ENCODE measurements at places on chromosomes 7 and 10.

DNA sequence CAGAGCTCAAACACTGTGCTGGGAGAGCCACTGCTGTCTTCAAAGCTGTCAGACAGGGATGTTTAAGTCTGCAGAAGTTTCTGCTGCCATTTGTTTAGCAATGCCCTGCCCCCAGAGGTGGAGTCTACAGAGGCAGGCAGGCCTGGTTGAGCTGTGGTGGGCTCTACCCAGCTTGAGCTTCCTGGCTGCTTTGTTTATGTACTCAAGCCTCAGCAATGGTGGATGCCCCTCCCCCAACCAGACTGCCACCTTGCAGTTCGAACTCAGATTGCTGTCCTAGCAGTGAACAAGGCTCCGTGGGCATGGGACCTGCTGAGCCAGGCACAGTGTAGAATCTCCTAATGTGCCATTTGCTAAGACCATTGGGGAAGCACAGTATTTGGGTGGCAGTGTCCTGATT, 4.6 kb upstream of the CYP2C19 start:
- no peak for DNase-seq

DNA sequence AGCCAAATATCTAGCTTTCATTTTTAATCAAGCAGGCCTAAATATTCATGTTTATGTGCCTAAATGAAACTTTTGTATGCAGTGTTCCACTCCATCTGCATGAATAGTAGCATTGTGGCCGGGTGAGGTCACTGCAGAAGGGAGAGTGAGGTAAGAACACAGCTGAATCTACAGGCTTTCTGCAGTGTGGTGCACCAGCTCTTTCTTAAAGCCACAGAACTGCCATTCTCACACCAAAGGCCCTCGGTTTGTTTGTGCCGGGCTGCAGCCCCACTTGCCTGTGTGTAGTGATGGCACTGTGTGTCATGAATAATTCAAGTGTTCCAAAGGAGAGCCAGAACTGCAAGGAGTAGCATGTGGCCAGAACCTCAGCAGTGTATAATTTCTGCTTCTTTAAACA, 204.1 kb downstream of the TRIL start:
- DNase-seq, result no peak

DNA sequence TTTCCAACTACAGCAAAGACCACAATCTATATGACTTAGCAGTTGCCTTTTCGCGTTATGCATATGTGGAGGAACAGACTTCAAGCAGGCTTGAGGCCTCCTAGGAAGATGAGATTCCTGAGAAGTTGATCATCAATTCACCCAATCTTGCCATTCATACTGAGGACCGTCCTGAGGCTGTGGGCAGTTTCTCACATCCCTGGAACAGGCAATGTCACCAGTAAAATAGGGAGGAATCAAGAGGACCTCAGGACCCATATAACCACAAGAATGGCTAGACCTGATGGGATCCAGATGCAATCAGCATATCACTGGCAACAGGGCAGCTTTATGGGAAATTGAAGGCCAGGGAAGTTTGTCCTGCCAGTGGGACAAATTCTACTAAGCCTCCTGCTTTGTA, 17.3 kb downstream of the KDM7A start:
- no peak for DNase-seq

GRCh38 chr10:62442006-62442405, 67.8 kb downstream of the ZNF365 start:
- no peak for DNase-seq

GRCh38 chr7:105623378-105623777, 42.1 kb upstream of the EFCAB10 start:
- DNase-seq, result no peak

GRCh38 chr7:110664803-110665202, 426.1 kb upstream of the LRRN3 start:
- DNase-seq, result no peak

GRCh38 chr10:85645926-85646711, 720.5 kb downstream of the GRID1 start:
- DNase-seq, result no peak

DNA sequence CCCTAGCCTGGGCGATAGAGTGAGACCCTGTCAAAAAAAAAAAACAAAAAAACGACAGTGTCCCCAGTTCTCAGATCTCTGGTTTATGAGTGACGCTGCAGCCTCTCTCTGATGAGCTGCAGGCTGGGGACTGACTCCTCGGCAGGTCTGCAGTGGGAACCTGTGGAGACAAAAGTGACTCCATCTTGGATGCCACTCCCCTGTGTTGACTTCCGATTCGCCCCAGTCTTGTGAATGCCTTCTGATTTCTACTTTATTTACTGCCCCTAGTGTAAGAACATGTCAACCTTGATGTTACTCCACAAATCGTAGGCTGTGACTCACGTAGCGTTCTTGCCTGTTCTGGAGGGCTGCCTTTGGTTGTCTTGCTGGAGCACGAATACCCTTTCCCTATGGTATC, 6.2 kb downstream of the TACR2 start:
- no peak for DNase-seq

GRCh38 chr7:18387191-18387735, 108.3 kb upstream of the HDAC9 start:
- no peak for DNase-seq

- DNase-seq, result no peak
Observed at GRCh38 chr7:2843191-2843685, 870 bp downstream of the GNA12 start.

GRCh38 chr10:132574783-132575319, 37.3 kb downstream of the INPP5A start:
- DNase-seq, result no peak

DNA sequence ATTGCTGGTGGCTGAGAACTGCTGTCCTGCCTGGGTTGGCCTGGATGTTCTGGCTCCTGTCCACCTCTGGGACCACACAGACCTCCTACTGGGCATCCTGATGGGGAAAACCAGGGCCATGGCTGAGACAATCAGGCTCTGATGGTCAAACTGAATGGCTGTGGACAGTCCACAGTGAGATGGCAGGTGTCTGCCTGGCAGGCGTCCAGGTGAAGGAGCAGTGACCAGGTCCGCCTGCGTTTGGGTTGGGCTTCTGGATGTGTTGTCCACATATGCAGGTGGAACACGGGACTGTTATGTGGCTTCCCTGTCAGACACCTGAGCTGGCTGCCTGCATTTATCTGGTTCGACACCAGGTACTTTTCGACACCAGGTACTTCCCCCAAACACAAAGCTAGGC, 241.7 kb downstream of the BUB3 start:
- no peak for DNase-seq

DNA sequence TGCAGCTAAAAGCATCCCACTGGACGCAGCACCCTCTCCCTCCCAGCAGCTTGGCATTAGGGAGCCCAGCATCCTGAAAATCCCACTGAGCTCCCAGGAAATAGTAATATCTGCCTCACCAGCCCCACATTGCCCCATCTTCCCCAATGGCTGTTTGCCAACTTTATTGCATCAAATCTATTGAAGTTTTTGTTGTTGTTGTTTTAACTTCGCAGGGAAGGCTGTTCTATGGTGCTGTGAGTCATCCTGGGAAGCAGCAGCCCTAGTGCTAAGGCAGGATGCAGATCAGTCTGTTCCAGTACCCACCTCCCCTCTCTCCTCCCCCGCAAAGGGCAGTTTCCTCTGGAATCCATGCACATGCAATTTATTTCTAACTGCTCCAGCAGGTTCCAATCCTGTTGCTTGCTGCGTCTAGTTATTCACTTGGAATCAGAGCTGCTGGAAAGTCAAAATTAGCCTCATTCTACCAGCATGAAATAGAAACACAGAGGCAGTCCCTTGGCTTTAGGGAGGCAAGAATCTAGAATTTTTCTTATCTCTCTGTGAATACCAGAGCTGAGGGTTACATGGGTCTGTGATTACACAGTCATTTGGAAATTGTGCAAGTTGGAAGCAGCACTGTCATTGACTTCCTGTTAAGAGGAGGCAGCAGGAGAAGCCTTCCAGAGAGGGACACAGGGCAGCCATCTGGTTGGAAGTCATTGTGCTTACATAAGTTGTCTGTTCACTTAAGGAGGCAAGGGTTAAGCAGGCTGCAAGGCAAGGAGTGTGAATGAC, 115.9 kb upstream of the CACUL1 start:
- no peak for DNase-seq

DNA sequence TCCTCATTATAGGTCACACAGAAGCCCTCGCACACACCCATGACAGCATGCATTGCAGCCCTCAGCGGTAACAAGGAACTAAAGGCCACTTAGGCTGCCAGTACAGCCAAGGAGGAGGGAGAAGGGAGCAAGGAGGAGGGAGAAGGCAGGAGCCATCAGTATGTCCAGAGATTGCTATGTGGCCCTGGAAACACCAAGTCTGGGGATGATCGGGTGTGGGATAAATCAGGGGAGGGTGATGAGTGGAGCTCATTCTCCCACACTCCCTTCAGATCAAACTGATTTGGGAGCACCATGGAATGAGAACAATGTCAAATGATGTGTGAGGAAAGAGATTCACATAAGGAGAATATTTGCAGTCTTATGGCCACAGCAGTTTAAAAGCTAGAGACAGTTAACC, 350.9 kb downstream of the TNS3 start:
- no peak for DNase-seq

DNA sequence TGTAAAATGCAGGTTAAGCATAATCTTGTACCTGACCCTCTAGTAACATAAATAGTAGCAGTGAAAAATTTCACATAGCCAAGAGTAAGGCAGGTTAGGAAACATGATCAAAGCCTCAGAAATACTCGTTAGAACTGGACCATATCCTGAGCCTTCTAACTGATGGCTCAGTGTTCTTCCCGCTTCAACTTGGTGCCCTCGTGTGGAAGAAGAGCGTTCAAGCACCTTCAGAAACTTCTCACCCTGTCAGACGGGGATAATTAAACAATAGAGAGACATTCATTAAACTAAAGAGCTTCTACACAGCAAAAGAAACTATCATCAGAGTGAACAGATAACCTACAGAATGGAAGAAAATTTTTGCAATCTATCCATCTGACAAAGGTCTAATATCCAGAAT, 124.5 kb downstream of the MYOF start:
- no peak for DNase-seq

- DNase-seq, result no peak
Observed at GRCh38 chr7:107220356-107220755, 51.6 kb downstream of the HBP1 start.

DNA sequence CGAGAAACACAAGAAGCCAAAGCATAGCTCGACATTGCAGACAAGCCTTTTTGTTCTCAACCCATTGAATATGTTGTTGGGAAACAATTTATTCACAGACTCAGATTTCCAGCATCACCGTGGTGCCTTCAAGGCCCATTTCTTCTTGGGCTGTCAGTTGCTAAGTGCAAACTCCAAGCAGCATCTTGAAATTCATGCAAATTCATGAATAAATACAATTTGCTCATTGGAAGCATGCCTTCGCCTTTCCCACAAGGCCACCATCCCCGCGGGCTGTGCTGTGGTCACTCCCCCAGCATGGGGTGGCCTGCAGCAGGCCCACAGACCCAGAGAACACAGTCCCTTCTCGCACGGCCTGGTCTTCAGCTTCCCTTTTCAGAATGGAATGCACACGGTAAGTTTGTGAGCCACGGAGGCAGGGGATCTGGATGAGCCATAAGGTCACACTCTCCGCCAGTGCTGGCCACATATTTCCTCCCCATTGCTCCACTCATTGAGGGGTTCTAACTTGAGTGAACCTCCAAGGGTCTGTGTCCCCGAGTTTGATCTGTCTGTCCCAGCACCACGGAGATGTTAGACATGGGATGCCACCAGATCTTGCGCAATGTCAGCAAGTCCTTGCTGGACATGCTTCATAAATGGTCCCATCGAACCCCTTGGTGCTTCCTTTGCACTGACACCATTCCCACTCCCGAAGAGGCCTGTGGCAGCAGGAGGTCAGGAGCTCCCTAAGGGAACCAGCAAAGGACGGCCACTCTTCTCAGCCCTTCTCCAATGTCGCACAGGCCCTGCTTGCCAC, 109.5 kb downstream of the GFRA1 start:
- no peak for DNase-seq

- DNase-seq, result no peak
Observed at GRCh38 chr7:47693216-47693615, 111.3 kb upstream of the TNS3 start.

DNA sequence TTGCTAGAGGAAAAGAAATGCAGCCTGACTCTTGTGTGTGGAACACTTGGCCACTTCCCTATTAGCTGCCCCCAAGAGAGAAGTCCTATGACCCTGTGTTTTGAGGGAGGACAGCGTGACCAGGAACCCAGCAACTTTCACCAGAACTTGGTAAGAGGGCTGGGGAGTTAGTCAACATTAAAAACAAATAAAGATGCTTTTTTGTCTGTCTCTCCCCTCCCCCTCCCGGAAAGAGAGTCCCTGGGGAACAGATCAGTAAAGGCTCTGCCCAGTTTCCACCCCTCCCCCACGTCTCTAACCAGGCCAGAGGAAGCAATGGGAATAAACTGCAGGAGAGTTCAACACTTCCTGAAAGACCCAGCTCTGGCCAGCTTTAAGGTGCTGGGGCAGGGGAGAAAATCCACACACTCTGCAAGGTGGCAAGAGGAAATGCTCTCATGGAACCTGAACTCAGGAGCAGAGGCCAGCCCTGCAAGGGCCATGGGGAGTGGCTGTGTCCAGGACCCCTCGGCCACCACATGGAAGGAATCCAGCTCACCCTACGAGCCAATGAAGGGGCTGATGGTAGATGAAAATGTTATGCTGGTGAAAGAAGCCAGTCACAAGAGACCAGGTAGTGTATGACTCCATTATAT, 21.5 kb downstream of the SH3PXD2A start:
- no peak for DNase-seq

DNA sequence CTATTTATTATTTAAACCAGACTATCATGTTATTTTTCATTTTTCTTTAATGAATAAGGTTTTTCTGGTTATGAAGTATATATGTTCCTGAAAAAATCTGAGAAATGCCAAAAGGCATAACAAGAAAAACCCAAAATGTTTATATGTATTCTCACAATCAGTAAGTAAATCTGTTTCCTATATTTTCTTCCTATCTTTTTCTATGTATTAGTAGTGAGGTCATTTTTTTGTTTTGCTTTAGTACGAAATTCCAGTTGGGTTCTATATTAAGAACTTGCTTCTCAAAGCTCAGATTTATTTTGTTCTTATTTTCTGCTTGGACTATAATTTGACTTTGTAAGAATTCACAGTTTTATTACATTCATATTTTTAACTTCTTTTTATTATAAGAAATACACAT, 287.5 kb upstream of the NFE2L3 start:
- DNase-seq, result no peak

- no peak for DNase-seq
Observed at GRCh38 chr7:155470686-155471638, 13.0 kb downstream of the EN2 start.

DNA sequence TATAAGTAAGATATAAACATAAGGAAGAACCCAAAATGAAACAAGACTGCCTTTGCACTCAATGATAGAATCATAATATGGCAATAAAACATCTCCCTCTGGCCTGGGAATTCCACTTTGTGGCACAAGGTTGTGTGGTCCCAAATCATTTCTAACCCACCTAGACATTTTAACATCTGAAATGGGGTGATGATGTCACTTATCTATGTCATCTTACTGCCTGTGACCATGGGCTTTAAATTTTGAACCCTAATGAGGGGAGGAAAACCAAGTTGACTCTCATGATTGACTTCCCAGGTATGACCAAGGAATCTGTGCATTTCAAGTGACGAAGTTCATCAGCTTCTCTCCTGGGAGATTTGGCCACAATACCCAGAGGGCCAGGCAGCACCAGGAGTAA, 24.5 kb upstream of the ACSM6 start:
- no peak for DNase-seq

All from stimulated activated CD4-positive, alpha-beta T cell treated with anti-CD3 and anti-CD28 coated beads, Interleukin-15, amount 100 ng/mL, for 1 hour (primary cell).